Renal cortex interstitium (tissue), 15 donors: ENCODE measurements at places on chromosomes 12 and 14. TPM values are rescaled to one million over a fixed set of nuclear protein-coding genes. Genes with fewer than 3 reads are reported as not detected.

The HELB gene
- polyA plus RNA-seq: 3.4 TPM

The COX8C gene
- polyA plus RNA-seq: 0.86 TPM

DNA sequence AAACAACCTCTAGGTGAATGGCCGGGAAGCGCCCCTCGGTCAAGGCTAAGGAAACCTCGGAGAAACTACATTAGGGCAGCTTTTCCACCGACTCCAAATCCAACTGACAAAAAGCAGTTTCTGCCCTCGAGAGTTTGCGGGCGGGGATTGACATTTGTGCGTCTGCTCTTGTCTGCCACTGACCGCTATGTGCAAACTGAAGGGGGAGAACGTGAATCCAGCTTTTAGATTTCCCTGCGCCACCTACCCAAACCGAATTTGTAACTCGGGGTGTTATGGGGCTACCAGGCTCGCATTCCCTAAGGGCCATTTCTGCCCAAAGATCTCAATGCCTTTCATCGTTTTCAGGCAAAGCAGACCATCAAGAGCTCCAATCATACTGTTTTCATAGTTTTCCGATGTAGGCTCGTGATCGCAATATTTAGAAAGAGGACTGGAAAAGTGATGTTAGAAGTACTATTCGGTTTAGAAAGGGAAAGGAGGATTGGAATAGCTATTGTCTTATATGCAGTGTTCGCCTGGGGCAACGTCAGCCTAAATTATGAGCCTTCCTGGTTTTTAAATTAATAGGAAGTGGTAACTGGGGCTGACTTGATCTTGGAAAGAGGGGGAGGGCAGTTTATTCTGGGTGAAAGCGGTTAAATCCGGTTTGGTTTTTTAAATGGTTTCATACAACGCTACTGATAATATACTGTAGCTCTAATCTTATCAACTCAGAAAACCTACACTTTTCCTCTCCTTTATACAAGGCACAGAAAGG is 45.4 kb downstream of the BCAT1 start:
- no peak for DNase-seq

GRCh38 chr12:94146166-94146936 is 2.0 kb upstream of the PLXNC1 start:
- DNase-seq: no peak

The SHMT2 gene
- 69.1 TPM for polyA plus RNA-seq

DNA sequence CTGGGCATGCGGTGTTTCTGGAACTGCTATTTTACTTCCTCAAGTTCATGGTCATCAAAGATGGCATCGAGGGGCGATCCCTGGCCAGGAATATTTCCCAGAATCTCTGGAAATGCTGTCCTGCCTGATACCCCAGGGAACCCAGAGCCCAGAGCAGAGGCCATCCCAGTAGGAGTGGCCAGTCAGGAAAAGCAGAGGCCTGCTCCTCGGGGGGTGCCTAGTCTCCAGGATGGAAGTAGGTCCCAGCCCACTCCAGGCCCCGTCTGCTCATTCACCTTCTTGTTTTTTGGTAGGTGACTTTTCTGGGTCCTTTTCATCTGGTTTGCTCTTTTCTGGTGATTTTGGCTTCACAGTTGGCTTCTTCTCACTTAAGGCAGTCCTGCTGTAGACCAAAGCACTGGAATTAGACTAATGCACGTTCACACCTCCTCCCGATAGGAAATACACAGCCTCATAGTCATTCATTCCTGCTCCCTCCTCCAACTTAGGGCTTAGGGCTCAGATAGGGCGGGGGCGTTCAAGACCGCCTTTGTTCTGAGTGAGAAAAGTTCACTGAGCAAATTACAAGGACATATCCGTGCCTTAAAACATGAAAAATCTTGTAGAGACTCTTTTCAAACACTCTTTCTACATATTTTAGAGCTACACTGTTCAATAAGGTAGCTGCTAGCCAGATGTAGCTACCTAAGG is 51.1 kb downstream of the TRAFD1 start:
- DNase-seq: no peak

The PRH2 gene
- polyA plus RNA-seq: 0.56 TPM

GRCh38 chr14:45156067-45156466 is 20.3 kb downstream of the FANCM start:
- no peak for DNase-seq

DNA sequence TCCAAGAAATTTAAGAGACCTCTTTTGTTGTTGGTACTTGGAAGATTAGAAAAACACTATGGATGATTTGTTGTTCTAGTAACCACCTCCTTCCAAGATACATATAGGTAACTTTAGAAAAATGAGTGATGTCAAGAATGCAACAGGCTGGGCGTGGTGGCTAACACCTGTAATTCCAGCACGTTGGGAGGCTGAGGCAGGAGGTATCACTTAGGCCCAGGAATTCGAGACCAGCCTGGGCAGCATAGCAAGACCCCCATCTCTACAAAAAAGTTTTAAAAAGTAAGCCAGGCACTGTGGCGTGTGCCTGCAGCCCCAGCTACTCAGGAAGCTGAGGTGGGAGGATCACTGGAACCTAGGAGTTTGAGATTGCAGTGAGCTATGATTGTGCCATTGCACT is 97.8 kb downstream of the PCNX1 start:
- DNase-seq: no peak

GRCh38 chr12:96103067-96103644 is 67.8 kb upstream of the LTA4H start:
- no peak for DNase-seq
